ENCODE measurements at places on chromosomes 12 and 14.

DNA sequence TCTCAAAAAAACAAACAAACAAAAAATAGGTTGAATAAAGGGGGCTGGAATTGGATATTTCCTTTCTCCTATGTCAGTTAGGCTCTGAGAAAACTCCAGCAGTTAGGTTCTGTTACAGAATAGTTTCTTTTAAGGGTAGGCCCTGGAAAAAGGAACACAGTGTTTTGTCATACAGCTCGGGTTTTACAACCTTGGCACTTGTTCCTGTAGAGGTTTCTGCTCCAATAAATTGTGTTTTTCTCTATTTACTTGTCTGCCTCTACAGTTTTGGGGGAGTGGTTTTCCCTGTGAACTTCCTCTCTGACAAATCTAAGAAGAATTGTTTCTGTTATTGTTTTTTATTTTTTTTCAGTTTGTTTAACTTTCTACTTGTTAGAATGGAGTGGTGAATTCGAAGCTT lies 167.6 kb downstream of the ACSS3 start:
- no peak for DNase-seq

DNA sequence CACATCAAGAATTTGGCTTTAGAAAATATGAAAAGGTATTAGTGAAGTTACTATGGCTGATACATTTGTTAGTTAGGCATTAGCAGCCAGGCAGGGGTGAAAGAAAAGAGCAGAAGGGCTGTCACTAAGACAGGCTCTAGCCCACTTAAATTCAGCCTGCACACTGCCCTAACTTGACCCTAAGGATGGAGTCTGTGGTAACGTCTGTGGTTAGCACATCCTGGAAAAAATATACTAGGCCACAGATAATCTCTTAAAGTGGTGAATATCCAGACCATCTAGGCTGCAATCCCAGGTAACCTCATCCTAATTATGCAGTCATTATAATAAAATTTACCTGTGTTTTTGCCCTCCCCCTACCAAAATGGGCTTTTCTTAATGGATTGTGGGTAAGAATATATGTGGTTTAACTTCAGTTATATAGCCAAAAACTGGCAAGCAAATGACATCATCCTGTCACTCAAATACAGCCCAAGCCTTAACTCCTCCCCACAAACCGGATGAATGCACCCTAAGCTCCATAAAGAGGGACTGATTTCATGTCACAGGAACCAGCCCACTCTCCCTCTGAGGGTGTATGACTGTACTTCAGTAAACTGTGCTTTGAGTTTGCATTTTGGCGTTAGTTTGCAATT lies 440.9 kb downstream of the LRFN5 start:
- no peak for DNase-seq

DNA sequence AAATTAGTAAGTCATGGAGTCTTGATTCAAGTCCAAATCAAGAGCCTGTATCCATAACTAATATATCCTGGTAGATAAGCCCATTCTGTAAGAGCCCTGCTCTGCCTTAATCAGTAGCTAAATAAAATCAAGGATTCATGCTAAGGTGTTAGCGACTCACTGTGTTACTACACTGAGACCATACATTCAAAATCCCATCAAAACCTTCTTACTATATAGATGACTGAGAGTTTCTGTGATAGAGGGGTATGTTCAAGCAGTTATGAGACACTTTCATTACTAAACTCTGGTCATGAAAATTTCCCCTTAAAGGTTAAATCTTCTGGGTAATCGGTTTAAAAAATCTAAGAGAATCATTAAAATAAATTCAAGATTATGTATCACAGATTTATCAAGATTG lies 78.5 kb downstream of the MDGA2 start:
- no peak for DNase-seq

DNA sequence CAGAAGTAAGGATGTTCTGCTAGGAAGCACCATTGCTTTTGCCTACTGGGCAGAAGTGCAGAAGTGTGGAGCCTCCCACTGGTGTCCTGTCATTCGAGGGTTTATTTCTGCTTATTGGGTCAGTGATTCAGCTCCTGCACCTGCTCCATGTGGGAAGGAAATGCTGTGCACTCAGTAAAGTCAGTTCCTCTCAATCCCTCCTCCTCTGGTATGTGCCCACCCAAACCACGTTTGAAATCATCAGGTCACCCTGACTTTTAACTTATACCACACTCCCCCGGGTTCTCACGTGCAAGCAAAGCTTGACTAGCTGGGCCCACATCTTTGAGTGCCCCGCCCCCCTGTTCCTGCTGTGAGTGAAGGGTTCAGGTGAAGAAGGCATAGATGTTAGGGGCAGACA lies 223.7 kb downstream of the CHST11 start:
- DNase-seq: no peak

- no peak for DNase-seq
Observed at GRCh38 chr14:45038865-45039264, 45.1 kb upstream of the PRPF39 start.
